ENCODE measurements at places on chromosomes 1 and 21. TPM values are rescaled to one million over a fixed set of nuclear protein-coding genes. Genes with fewer than 3 reads are reported as not detected.

PRMT6 gene
- total RNA-seq, result 20.5 TPM

DNA sequence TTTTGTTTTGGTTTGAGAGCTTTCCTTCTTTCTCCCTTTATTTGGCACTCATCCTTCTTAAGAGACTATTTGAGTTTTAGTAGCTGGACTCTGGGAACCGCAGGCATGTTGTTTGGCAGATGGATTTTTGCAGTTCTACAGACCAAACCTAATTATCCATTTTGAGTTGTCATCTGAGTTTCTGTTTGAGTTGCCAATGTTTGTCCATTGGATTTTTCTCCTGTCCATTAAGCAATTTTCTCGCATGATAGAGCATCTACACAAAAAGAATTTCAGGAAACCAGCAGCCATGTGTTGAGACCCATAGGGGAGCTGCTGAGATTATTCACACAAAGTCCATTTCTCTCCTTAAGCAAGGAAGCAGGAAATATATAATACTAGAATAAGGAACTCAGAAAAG lies 17.2 kb upstream of the CXADR start:
- H3K27me3 ChIP-seq, result peaks cover 15% of the 10 kb centered on the region
- H3K36me3 ChIP-seq, result no peaks in the 10 kb centered on the region
- H3K27ac ChIP-seq, result no peak overlapping the region

- no peaks in the 10 kb centered on the region for H3K4me1 ChIP-seq
- no peak overlapping the region for H3K4me3 ChIP-seq
- no peak for DNase-seq
These were observed 53.1 kb upstream of the RC3H1 start for GRCh38 chr1:174075245-174075692.

DNA sequence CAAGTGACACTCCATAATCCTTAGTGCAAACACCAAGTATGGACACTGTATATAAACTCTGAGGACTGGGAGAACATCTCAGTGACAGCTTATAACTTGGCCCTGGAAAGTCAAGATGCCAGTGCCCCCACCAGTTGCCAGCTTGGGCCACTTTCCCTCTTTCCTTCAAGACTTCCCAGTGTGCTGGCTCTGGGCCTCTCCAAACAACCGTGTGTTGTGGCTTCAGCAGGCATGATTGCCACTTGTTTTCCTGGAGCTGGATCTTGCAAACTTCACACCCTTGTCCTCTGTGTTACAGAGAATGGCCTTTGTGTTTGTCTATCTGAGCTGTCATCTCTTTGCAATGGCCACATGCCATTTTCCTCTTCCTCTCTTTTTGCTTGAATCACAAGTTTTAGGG lies 37.0 kb downstream of the CCDC185 start:
- no peak for DNase-seq
- H3K4me3 ChIP-seq, result no peak overlapping the region

- H3K4me1 ChIP-seq, result no peaks in the 10 kb centered on the region
- no peak overlapping the region for H3K4me3 ChIP-seq
- H3K27ac ChIP-seq, result no peak overlapping the region
- no peak for DNase-seq
- H3K27me3 ChIP-seq, result no peaks in the 10 kb centered on the region
These were observed 57.7 kb downstream of the DMAP1 start for GRCh38 chr1:44270686-44271628.

DNA sequence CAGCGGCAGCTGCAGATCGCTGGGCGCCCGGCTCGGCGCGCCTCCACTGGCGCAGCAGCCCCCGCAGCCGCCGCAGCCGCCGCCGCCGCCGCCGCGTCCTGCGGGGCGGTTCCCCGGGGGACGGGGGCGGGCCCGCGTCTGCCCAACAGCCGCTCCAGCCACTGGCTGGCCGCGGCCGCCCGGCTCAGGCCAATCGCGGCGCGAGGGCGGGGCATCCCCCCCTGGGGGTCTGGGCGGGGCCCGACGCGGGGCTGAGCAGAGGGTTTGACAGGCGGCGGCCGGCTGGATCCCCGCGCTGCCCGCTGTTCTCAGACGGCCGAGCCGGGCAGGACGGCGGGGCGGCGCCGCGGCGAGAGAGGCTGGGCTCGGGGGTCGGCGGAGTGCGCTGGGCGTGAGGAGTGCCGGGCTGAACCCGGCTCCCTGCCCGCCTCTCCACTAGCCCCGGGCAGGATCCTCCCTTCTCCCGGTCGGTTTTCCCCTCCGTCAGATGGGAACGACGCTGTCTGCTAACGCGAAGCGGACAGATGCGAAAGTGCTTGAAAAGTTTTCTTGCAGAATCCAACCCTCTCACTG lies at the start of gene GLIS1:
TSS of gene GLIS1 (minus strand) at position 56 of the 573 bp plus-strand sequence. CDS start 1,100 bp downstream, outside the sequence.
- no peaks in the 10 kb centered on the region for H3K36me3 ChIP-seq
- H3K4me1 ChIP-seq, result peaks cover 48% of the 10 kb centered on the region
- H3K27ac ChIP-seq, result peak within 1 kb of the TSS; percentile 83
- H3K4me3 ChIP-seq, result peak within 1 kb of the TSS; percentile 83
